Endodermal cell (in vitro differentiated cells): ENCODE measurements at places on chromosomes 4 and X. TPM values are rescaled to one million over a fixed set of nuclear protein-coding genes. Genes with fewer than 3 reads are reported as not detected.

GRCh38 chr4:1166509-1167243 lies 5.7 kb downstream of the SPON2 start:
- peak overlapping the region; percentile 89 for H3K4me3 ChIP-seq
- peaks cover 49% of the 10 kb centered on the region for H3K27me3 ChIP-seq
- no peak overlapping the region for H3K27ac ChIP-seq
- H3K36me3 ChIP-seq: no peaks in the 10 kb centered on the region
- H3K4me1 ChIP-seq: no peaks in the 10 kb centered on the region

GRCh38 chrX:19121898-19122640 lies at the start of gene ADGRG2:
Gene ADGRG2, minus strand, starts transcription at chrX:19122468. Its CDS starts 53,634 bp downstream, at chrX:19068834.
- H3K27me3 ChIP-seq: peaks cover 45% of the 10 kb centered on the region
- H3K4me3 ChIP-seq: peak within 1 kb of the TSS; percentile 75
- H3K36me3 ChIP-seq: no peaks in the 10 kb centered on the region
- H3K27ac ChIP-seq: no peak within 1 kb of the TSS
- DNase-seq: peak; percentile 77

GRCh38 chr4:78069859-78070258 lies 12.7 kb downstream of the FRAS1 start:
- no peaks in the 10 kb centered on the region for H3K27me3 ChIP-seq
- H3K4me3 ChIP-seq: no peak overlapping the region

GRCh38 chr4:5166377-5166776 lies 115.1 kb downstream of the STK32B start:
- no peaks in the 10 kb centered on the region for H3K4me1 ChIP-seq
- no peak overlapping the region for H3K27ac ChIP-seq
- no peak for DNase-seq
- H3K27me3 ChIP-seq: no peaks in the 10 kb centered on the region

GRCh38 chrX:101550362-101550750 lies at the start of gene ARMCX1:
Gene ARMCX1, plus strand, starts transcription at chrX:101550547. Its CDS starts 2,384 bp downstream, at chrX:101552931.
- no peaks in the 10 kb centered on the region for H3K4me1 ChIP-seq
- H3K27ac ChIP-seq: peak within 1 kb of the TSS; percentile 92
- peak; percentile 81 for DNase-seq
- no peaks in the 10 kb centered on the region for H3K27me3 ChIP-seq
- H3K36me3 ChIP-seq: peaks cover 10% of the 10 kb centered on the region

DNA sequence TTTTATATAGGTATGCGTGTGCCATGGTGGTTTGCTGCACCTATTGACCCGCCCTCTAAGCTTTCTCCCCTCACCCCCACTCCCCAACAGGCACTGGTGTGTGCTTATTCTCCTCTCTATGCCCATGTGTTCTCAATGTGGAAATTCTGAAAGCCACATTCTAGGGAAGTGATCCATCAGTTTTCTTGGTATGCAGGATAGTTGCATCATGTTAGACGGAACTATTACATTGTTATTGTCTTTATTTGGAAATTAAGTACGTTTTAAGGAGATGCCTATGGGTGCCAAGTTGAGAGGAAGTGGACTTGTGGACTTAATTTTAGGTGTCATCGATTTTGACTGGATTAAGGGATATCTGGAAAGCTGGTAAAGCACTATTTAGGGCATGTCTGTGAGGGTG lies 204.6 kb downstream of the RBM46 start:
- no peak overlapping the region for H3K4me3 ChIP-seq
- H3K27ac ChIP-seq: no peak overlapping the region
- no peaks in the 10 kb centered on the region for H3K27me3 ChIP-seq
- no peaks in the 10 kb centered on the region for H3K36me3 ChIP-seq
- no peaks in the 10 kb centered on the region for H3K4me1 ChIP-seq

DNA sequence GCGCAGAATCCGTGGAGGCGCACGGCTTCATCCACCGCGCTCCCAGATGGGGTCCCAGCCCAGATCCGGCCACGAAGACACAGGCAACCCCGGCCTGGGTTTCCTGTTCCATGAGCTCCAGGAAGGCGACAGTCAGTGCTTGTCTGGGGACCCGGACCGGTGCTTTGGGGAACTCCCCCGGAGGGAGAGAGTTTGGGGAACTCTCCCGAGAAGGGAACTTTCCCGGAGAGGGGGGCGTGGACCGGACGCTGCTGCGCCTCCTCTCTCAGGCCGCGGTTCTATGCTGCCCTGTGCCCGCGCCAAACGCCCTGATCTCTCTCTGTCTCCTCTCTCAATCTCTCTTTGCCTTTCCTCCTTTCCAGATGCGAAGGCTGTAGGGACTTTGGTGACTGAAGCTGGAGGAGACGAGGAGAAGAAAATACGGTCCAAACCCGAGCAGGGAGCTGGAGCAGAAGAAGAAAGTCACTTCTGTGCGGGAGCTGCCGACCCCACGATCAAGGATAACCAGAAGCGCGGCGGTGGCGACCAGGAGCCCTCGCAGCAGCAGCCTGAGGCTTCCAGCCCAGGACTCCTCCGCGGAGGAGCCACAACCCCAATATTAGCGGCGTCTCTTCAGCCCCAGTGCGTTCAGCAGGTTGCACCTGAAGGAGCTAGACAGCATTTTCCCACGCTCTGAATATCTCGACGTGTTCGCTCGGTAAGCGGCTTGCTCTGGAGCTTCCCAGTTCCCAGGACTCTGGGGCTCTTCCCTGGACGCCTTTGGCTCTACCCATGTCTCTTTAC lies 47.6 kb upstream of the NKAP start:
- peaks cover 100% of the 10 kb centered on the region for H3K27me3 ChIP-seq
- H3K27ac ChIP-seq: no peak overlapping the region
- peak; percentile 58 for DNase-seq
- no peaks in the 10 kb centered on the region for H3K36me3 ChIP-seq

GRCh38 chrX:119984652-119985051 lies 41.1 kb upstream of the NKAP start:
- no peaks in the 10 kb centered on the region for H3K36me3 ChIP-seq
- H3K4me1 ChIP-seq: no peaks in the 10 kb centered on the region
- peaks cover 92% of the 10 kb centered on the region for H3K27me3 ChIP-seq
- no peak overlapping the region for H3K4me3 ChIP-seq
- DNase-seq: no peak
- H3K27ac ChIP-seq: no peak overlapping the region

GRCh38 chrX:122078079-122078478 lies 1030.7 kb downstream of the GLUD2 start:
- H3K27ac ChIP-seq: no peak overlapping the region
- H3K4me3 ChIP-seq: no peak overlapping the region
- H3K27me3 ChIP-seq: no peaks in the 10 kb centered on the region
- no peaks in the 10 kb centered on the region for H3K4me1 ChIP-seq

GRCh38 chrX:95945528-95945927 lies 739.1 kb upstream of the DIAPH2 start:
- H3K36me3 ChIP-seq: no peaks in the 10 kb centered on the region
- no peaks in the 10 kb centered on the region for H3K4me1 ChIP-seq
- H3K27me3 ChIP-seq: peaks cover 6% of the 10 kb centered on the region
- DNase-seq: no peak

GRCh38 chrX:10233696-10234095 lies 76.9 kb downstream of the CLCN4 start:
- no peaks in the 10 kb centered on the region for H3K36me3 ChIP-seq
- H3K4me1 ChIP-seq: no peaks in the 10 kb centered on the region
- no peak for DNase-seq
- H3K4me3 ChIP-seq: no peak overlapping the region
- no peak overlapping the region for H3K27ac ChIP-seq
- no peaks in the 10 kb centered on the region for H3K27me3 ChIP-seq

The DCLK2 gene
- total RNA-seq: 0.36 to 0.68 TPM (median 0.42 TPM) in 3 replicates

The NHS gene
- total RNA-seq: 1.9 to 6.0 TPM (median 3.1 TPM) in 3 replicates

The MAGEC1 gene
- total RNA-seq: not detected in 3 replicates

The IGFBP7 gene
- 0.40 to 0.66 TPM in 2 of 3 replicates, not detected in the other for total RNA-seq
